ENCODE measurements at places on chromosomes 3 and 15.

DNA sequence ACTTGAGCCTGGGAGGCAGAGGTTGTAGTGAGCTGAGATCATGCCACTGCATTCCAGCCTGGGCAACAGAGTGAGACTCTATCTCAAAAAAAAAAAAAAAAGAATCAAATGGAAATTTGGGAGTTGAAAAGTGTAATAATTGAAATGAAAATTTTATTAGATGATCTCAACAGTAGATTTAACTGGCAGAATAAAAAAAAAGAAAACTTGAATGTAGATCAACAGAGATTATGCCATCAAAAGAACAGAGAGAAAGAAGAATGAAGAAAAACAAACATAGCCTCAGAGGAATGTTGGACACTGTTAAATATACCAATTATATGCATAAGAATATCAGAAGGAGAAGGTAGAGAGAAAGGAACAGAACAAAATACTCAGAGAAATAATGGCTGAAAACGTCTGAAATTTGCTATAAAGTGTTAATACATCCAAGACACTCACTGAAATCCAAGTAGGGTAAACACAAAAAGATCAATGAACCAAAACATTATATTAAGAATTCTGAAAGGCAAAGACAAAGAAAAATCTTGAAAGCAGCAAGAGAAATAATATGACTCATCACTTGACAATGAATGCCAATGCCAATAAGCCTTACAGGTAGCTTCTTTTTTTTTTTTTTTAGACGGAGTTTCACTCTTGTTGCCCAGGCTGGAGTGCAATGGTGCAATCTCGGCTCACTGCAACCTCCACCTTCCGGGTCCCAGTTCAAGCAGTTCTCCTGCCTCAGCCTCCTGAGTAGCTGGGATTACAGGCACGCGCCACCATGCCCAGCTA, 14.6 kb upstream of the ELP6 start:
- no peak for DNase-seq

- DNase-seq, result no peak
Observed at GRCh38 chr3:151145713-151146070, 57.3 kb downstream of the GPR171 start.

GRCh38 chr3:123660900-123661299, 76.0 kb upstream of the HACD2 start:
- peak; percentile 88 for DNase-seq

DNA sequence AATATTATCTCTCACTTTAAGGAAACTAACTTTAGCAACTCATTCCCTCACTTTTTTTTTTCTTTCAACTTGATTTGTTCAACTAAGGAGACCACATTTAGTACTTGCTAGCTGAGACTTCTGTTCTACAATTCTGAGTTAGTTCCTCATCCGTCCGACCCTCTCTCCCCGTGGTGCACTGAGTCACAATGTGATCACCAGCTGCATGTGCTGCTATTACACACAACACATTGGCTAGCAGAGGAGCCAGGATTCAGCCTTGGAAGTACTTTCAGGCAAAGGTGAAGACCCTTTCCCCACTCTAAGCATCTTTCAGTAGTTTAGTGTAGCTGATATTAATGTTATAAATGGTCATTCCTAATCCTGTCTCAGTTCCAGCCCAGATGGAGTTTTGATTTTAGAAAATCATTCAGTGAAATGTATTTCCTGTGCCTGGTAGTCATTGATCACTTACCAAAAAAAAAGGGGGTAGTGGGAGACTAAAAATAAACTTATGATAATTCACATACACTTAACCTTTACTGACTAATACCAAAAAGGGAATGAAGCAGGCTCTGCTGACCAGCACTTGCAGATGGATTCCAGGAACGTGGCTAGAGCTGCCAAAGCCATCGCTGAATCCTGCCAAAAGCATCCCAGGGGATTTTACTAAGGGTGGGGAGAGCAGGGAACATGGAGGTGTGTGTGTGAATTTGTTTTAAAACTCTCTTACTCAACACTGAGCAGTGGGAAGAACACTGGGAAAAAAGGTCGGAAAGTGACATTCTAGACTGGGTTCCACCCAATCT, 424.8 kb downstream of the LPP start:
- no peak for DNase-seq

GRCh38 chr3:13972679-13973379, 93.0 kb upstream of the WNT7A start:
- DNase-seq, result no peak

DNA sequence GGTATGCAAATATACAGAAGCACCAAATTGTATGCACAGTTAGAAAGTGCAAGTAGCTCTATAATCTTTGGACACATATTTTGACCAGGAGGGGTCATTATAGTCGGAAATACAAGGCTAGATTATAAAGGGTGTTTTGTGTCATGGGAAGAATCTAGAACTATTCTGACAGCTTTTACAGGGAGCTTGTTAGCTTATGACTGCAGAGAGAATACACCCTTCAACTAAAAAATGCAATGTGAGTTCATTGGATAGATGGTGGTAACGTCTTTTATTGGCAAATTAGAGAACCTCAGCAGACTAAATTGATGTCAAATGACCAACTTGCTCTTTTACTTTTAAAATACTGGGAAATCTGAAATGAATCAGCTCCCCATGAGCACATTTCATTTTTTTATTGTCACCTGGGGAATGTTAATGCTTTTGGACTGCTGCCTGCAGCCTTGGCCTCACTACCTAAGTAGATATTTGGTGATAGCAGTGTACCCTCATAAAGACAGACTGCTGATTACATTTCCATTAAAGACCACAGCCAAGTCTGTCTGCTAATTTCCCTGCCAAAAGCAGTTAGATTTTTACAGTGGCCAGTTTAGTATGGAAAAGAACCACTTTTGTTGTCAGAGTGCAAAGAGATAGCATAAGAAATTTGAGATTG, 515.9 kb upstream of the DPPA4 start:
- no peak for DNase-seq

- no peak for DNase-seq
Observed at GRCh38 chr3:110928016-110928662, 143.5 kb upstream of the NECTIN3 start.

DNA sequence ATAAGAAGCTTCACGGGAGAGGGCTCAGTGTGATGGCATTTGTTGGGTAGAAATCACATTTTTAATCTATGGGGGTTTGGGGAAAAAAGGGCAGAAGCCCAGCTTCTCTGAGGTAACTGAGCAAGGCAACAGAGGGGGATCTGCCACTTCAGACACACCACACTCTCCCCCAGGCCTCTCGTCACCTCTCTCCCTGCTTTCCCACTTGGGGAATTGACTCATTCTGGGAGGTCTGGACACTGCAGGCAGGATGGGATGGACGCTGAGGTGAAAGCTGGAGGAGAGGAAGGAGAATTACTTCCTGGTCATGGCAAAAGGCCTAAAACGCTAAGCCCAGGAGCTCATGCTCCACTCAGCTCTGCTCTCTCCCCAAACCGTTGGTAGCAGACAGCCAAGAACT, 33.2 kb downstream of the MYO5C start:
- no peak for DNase-seq

GRCh38 chr3:126528419-126528799, 4.5 kb downstream of the CHST13 start:
- DNase-seq, result no peak

- no peak for DNase-seq
Observed at GRCh38 chr3:22922317-22922716, 280.8 kb upstream of the UBE2E2 start.

DNA sequence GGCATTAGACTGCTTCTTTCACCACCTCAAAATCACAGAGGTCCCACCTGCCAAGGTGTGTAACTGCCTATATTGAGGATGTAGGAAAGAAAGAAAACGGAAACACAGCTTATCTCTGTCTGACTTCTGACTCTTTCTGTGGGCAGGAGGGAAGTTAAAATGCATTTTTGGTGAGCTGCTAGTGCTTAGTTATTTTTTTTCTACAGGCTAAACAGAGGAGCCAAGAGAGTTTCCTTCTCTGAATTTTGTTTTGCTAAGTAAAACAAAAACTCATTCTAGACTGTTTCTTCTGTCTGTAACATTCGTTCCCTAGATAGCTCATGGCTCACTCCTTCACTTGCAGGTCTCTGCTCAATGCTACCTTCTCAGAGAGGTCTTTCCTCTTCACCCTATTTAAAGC, 18.8 kb upstream of the AMOTL2 start:
- DNase-seq, result no peak

- no peak for DNase-seq
Observed at GRCh38 chr3:186307594-186308221, 54.3 kb downstream of the DGKG start.

DNA sequence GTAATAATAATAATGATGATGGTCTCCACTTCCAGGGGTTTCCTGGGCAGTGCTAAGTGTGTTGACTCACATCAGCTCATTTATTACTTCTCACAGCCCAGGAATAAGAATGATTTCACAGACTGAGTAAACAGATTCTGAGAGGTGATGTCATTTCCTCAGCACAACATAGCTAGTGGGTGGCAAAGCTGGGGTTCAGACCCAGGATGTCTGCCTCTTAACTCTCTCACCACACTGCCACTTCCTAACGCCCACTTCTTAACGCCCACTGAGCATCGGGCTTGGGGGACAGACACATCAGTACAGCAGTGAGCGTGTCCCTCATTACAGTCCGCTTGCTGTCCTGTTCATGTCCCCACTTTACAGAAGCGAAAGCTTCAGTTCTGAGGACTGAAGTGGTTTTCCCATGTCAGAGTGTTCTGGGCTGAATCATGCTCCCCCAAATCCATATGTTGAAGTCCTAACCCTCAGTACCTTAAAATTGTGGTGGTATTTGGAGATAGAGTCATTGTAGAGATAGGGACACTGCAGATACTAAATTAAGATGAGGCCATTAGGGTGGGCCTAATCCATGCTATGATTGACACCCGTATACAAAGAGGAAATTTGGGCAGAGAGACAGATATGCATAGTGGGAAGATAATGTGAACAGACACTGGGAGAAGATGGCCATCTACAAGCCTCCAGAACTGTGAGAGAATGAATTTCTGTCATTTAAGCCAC, 68.0 kb downstream of the ATP2B2 start:
- no peak for DNase-seq

- no peak for DNase-seq
Observed at GRCh38 chr15:53625260-53625659, 134.2 kb downstream of the WDR72 start.

DNA sequence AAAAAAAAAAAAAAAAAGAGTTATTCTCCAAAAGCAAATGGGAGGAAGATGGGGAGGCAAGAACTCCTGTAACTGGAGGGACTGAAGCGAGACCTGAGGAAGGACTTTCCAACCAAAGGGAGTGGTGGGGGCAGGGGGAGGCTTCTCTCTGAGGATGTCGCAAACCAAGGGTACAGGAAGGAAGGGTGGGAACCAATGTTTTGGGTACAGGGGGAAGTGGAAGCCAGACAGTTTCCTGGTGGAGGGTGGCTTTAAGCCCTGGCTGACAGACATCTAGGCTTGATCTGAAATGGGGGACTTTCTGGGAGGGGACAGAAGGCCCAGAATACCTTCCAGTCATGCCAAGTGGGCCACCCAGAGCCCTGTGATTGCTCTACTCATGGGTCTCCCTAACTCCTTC, 27.0 kb downstream of the VIPR1 start:
- no peak for DNase-seq

GRCh38 chr3:189941125-189941524, 179.6 kb downstream of the P3H2 start:
- DNase-seq, result no peak

- no peak for DNase-seq
Observed at GRCh38 chr3:128996200-128996599, 2.3 kb upstream of the CFAP92 start.

- no peak for DNase-seq
Observed at GRCh38 chr15:80999623-81000036, 1.1 kb upstream of the TLNRD1 start.

GRCh38 chr3:64848822-64849221, 161.0 kb upstream of the ADAMTS9 start:
- no peak for DNase-seq

GRCh38 chr15:85786781-85787114, 8.0 kb downstream of the KLHL25 start:
- DNase-seq, result no peak

DNA sequence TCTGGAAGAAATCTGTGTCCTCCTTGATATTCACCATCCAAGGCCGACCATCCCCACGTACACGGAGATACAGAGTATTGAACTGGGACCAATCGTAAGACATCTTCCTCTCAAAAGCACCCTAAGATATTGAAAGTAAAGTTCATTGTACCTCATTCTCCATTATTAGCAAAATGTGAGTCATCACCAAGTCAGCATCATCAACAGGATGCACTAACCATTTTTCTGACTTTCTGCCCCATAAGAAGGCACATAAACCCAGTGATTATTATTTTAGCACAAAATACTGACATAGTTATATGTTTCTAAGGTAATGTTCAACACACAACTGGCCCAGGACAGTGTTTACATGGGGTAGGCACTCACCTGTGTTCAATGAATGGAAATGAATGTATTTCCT, 7.4 kb downstream of the NDUFAF1 start:
- DNase-seq, result no peak

GRCh38 chr3:89300526-89300925, 193.1 kb downstream of the EPHA3 start:
- no peak for DNase-seq

DNA sequence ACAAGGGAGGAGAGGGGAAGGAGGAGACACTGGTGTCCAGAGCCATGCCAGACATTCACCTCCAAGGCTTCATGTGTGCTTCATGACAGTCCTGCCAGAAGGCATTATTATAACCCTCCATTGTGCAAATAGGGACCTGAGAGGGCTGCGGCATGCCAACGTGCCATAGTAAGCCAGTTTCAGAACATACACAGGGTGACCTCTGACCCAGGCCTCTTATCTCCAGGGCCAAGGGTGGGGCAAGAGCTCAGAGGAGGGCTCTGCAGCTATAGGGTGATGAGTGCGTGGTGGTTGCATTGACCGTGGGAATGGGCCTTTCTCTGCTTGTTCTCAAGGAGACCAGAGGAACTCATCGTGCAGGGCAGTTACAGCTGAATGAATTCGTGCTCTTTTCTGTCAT, 9.7 kb upstream of the ACSBG1 start:
- DNase-seq, result no peak

DNA sequence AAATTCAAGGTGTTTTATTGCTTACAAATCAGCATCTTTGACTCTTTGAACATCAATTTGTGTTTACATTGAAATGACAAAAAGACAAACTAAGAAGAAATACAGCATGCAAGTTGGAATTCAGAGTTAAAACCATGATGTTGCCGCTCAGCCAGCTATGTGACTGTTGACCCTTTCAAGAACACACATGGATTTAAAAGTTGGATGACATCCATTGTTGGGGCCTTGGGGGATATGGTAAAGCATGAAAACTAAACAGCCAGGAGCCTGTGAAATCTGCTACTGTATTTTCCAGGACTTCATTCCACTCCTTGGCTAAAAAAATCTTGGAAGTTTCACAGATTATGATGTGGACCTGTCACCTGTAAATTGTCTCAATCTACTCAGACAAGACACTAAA, 4.6 kb downstream of the P2RY1 start:
- DNase-seq, result no peak

All from NCI-H1105 (cell line).